K562 (cell line): ENCODE measurements at places on chromosomes 1 and 21. TPM values are rescaled to one million over a fixed set of nuclear protein-coding genes. Genes with fewer than 3 reads are reported as not detected.

Gene OR2L5
- total RNA-seq, result not detected in 2 replicates

Gene PYHIN1
- not detected in 2 replicates for total RNA-seq

Gene C1orf167
- 0.82 and 1.2 TPM in 2 replicates for total RNA-seq

Gene CLDN17
- total RNA-seq, result not detected in 2 replicates

Gene DIO1
- not detected in 2 replicates for total RNA-seq

Gene HIVEP3
- 0.58 and 0.63 TPM in 2 replicates for total RNA-seq

Gene PIGR
- 1.5 and 2.7 TPM in 2 replicates for total RNA-seq

- peaks cover 82% of the 10 kb centered on the region for H3K36me3 ChIP-seq
- DNase-seq, result no peak
- H3K27me3 ChIP-seq, result no peaks in the 10 kb centered on the region
- no peak overlapping the region for H3K27ac ChIP-seq
- H3K4me1 ChIP-seq, result no peaks in the 10 kb centered on the region
- H3K4me3 ChIP-seq, result no peak overlapping the region
Observed at GRCh38 chr21:28959367-28960099, 33.1 kb downstream of the LTN1 start.

- H3K36me3 ChIP-seq, result no peaks in the 10 kb centered on the region
- no peaks in the 10 kb centered on the region for H3K4me1 ChIP-seq
- DNase-seq, result peak; percentile 30
- H3K4me3 ChIP-seq, result no peak overlapping the region
- H3K27me3 ChIP-seq, result peaks cover 10% of the 10 kb centered on the region
Observed at GRCh38 chr1:86419277-86419903, 4.6 kb upstream of the CLCA2 start.

- H3K27ac ChIP-seq, result peak overlapping the region; percentile 24; the same call in 1 of the 3 replicates
- no peak overlapping the region for H3K4me3 ChIP-seq
- no peaks in the 10 kb centered on the region for H3K27me3 ChIP-seq
- DNase-seq, result no peak
- H3K4me1 ChIP-seq, result peaks cover 50% of the 10 kb centered on the region
Observed at GRCh38 chr1:110348050-110348449, 8.9 kb downstream of the RBM15 start.

DNA sequence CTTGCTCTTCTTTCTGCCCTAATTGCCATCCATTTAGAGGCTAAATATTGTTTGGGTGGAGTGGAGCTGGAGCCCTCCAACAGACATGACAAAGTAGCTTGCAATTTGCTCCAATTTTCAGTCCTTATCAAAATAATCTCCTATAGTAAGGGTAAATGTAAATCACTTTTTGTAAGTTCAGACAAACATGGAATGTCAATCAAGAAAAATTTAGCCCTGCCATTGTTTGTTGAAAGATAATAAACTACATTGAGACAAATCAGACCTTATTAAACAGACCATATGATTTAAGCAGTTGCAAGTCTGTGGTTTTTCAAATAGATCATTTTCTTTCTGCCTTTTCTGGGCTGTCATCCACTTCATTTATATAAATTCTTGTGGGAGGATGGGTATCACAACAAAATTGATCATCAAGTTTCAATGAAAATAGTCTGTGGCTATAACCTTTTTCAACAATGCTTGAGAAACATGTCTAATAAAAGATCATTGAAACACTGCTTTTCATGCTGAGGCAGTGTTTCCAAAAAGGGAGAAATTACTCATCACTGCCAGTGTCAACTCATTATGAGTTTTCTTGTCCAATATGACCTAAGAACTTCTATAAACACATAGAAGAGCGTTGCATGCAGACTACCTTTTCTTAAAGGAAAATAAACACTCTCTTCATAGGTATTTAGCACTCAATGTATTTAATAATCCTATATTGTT lies 1152.0 kb upstream of the B3GALT2 start:
- H3K4me3 ChIP-seq, result no peak overlapping the region
- H3K27ac ChIP-seq, result no peak overlapping the region
- H3K4me1 ChIP-seq, result no peaks in the 10 kb centered on the region
- DNase-seq, result no peak
- H3K27me3 ChIP-seq, result no peaks in the 10 kb centered on the region

- no peaks in the 10 kb centered on the region for H3K4me1 ChIP-seq
- H3K36me3 ChIP-seq, result no peaks in the 10 kb centered on the region
- no peak overlapping the region for H3K27ac ChIP-seq
- H3K27me3 ChIP-seq, result peaks cover 19% of the 10 kb centered on the region; the same call in 2 of the 3 replicates
- DNase-seq, result no peak
Observed at GRCh38 chr21:36552434-36552785, 72.5 kb upstream of the CLDN14 start.

GRCh38 chr1:5595531-5596170 lies 396.6 kb downstream of the NPHP4 start:
- no peaks in the 10 kb centered on the region for H3K36me3 ChIP-seq
- H3K4me3 ChIP-seq, result no peak overlapping the region
- no peaks in the 10 kb centered on the region for H3K27me3 ChIP-seq
- no peaks in the 10 kb centered on the region for H3K4me1 ChIP-seq
- DNase-seq, result no peak

- H3K27me3 ChIP-seq, result peaks cover 33% of the 10 kb centered on the region; the same call in 2 of the 3 replicates
- H3K27ac ChIP-seq, result no peak overlapping the region
- no peaks in the 10 kb centered on the region for H3K36me3 ChIP-seq
- no peaks in the 10 kb centered on the region for H3K4me1 ChIP-seq
- no peak for DNase-seq
Observed at GRCh38 chr21:38383411-38384237, 114.7 kb downstream of the ERG start.

- H3K27ac ChIP-seq, result no peak overlapping the region
- no peaks in the 10 kb centered on the region; the same call in 2 of the 3 replicates for H3K4me1 ChIP-seq
- DNase-seq, result no peak
- H3K4me3 ChIP-seq, result no peak overlapping the region
- H3K36me3 ChIP-seq, result peaks cover 6% of the 10 kb centered on the region; the same call in 2 of the 3 replicates
Observed at GRCh38 chr1:44260792-44261170, 47.5 kb downstream of the DMAP1 start.

DNA sequence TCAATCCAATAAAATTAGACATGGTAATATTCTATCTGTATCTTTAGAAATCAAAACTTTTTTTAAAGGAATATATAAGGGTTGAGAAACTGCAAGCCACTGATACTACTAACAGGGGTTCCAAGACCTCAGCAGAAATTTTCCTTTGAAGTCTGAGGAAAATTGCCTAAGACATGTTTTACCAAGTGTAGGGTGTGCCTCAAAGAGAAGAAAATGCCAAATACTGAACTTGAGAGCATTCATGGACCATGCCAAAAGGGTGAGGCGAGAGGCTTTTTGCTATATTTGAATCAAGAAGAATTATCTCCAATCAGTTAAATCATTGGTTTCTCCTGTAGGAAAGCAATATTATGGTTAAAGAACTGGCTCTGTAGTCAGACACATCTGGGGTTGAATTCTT lies 207.9 kb upstream of the B3GALT2 start:
- no peak for DNase-seq
- no peak overlapping the region for H3K27ac ChIP-seq
- no peaks in the 10 kb centered on the region for H3K27me3 ChIP-seq
- no peaks in the 10 kb centered on the region; the same call in 2 of the 3 replicates for H3K4me1 ChIP-seq

GRCh38 chr1:161044535-161044907 lies 1.3 kb downstream of the USF1 start:
- DNase-seq, result no peak
- peaks cover 12% of the 10 kb centered on the region; the same call in 2 of the 3 replicates for H3K4me1 ChIP-seq
- H3K27ac ChIP-seq, result peak overlapping the region; percentile 95
- peak overlapping the region; percentile 75 for H3K4me3 ChIP-seq
- no peaks in the 10 kb centered on the region for H3K27me3 ChIP-seq
- peaks cover 38% of the 10 kb centered on the region for H3K36me3 ChIP-seq

- no peak for DNase-seq
- no peak overlapping the region for H3K27ac ChIP-seq
- H3K4me3 ChIP-seq, result no peak overlapping the region
- peaks cover 10% of the 10 kb centered on the region; the same call in 2 of the 3 replicates for H3K4me1 ChIP-seq
- no peaks in the 10 kb centered on the region for H3K36me3 ChIP-seq
- peaks cover 45% of the 10 kb centered on the region for H3K27me3 ChIP-seq
Observed at GRCh38 chr1:41373373-41373772, 12.1 kb downstream of the FOXO6 start.

DNA sequence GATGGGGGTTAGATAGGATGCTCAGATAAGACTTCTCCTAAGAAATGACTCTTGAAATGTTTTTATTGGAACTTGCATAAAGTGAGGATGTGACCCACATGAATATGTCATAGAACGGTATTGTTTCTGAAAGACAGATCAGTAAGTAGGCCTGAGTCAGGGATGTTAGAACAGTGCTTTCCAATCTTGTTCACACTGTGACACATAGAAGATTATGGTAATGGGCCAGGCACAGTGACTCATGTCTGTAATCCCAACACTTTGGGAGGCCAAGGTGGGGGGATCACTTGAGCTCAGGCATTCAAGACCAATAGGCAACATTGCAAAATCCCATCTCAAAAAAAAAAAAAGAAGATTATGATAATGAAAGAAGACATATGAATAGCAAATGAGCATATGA lies 32.9 kb downstream of the FMO4 start:
- no peak overlapping the region for H3K27ac ChIP-seq
- H3K4me1 ChIP-seq, result no peaks in the 10 kb centered on the region
- H3K4me3 ChIP-seq, result no peak overlapping the region
- no peaks in the 10 kb centered on the region for H3K36me3 ChIP-seq

GRCh38 chr1:160547422-160547821 lies 24.4 kb upstream of the SLAMF6 start:
- DNase-seq, result no peak
- no peaks in the 10 kb centered on the region for H3K27me3 ChIP-seq
- no peak overlapping the region for H3K4me3 ChIP-seq
- H3K36me3 ChIP-seq, result no peaks in the 10 kb centered on the region
- H3K27ac ChIP-seq, result peak overlapping the region; percentile 34; the same call in 1 of the 3 replicates

GRCh38 chr1:6614929-6615785 lies 1.6 kb downstream of the PHF13 start:
- H3K4me1 ChIP-seq, result peaks cover 39% of the 10 kb centered on the region
- no peaks in the 10 kb centered on the region for H3K27me3 ChIP-seq
- peaks cover 40% of the 10 kb centered on the region; the same call in 2 of the 3 replicates for H3K36me3 ChIP-seq
- peak overlapping the region; percentile 97 for H3K4me3 ChIP-seq
- no peak for DNase-seq

DNA sequence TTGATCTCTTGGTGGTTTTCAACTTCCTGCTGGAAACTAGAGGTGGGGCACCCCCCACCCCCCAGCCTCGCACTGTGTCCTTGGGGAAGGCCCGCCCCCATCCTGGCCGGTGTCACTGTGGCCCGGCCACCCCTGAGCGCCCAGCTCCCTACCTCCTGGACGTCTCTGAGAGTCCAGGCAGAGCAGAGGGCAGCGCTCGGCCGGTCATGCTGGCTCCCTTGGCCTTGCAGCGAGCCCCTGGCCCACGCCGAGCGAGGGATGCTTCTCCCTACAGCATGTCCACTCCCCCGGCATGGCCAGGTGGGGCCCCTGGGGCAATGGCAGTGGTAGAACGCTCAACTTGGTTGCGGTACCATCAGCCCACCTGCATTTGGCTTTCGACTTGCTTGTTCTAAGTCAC lies 28.7 kb upstream of the TRAPPC10 start:
- no peak for DNase-seq
- H3K4me3 ChIP-seq, result no peak overlapping the region
- H3K27me3 ChIP-seq, result no peaks in the 10 kb centered on the region
- H3K36me3 ChIP-seq, result peaks cover 38% of the 10 kb centered on the region; the same call in 2 of the 3 replicates
- no peaks in the 10 kb centered on the region; the same call in 2 of the 3 replicates for H3K4me1 ChIP-seq

DNA sequence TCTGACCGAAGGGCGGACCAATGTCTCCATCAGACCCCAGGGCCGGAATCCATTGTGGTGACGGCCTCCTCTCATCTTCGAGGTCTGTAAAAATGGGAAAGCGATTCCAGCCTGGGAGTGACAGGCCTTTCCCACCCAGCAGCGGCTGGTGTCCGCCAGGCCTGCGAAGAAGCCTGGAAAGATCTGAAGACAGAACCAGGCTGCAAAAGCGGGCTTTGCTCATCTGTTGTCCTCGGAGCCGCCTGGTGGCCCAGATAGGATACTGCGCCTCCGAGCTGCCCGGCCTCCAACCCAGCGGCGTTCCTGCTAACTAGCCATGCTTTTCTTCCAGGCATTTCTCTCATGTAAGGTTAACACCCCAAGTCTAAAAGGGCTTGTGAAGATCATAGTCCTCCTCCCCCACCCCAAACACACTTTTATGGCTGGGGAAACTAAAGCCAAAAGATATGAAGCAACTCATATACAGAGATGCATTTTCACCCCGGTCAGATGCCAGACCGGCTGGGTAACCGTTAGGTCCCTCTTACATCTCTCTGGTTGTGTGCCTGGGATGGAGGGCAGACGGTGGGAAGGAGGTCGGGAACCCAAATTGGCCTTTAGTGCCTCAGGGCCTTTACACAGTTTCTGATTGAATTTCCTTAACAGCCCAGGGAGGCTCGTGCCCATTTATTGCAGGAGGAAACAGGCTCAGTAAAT lies 1.9 kb upstream of the DHRS3 start:
- peak overlapping the region; percentile 94 for H3K27ac ChIP-seq
- peaks cover 5% of the 10 kb centered on the region; the same call in 1 of the 3 replicates for H3K36me3 ChIP-seq
- peaks cover 40% of the 10 kb centered on the region for H3K4me1 ChIP-seq
- no peaks in the 10 kb centered on the region for H3K27me3 ChIP-seq
- peak; percentile 83 for DNase-seq

GRCh38 chr1:94416901-94417727 lies 1.1 kb upstream of the ABCD3 start:
- H3K36me3 ChIP-seq, result no peaks in the 10 kb centered on the region
- peak; percentile 51 for DNase-seq
- H3K4me3 ChIP-seq, result peak overlapping the region; percentile 73
- H3K4me1 ChIP-seq, result peaks cover 8% of the 10 kb centered on the region; the same call in 2 of the 3 replicates
- H3K27ac ChIP-seq, result peak overlapping the region; percentile 77
- no peaks in the 10 kb centered on the region for H3K27me3 ChIP-seq

- no peak overlapping the region for H3K27ac ChIP-seq
- peaks cover 92% of the 10 kb centered on the region for H3K27me3 ChIP-seq
Observed at GRCh38 chr1:10754568-10755329, 41.7 kb downstream of the CASZ1 start.

DNA sequence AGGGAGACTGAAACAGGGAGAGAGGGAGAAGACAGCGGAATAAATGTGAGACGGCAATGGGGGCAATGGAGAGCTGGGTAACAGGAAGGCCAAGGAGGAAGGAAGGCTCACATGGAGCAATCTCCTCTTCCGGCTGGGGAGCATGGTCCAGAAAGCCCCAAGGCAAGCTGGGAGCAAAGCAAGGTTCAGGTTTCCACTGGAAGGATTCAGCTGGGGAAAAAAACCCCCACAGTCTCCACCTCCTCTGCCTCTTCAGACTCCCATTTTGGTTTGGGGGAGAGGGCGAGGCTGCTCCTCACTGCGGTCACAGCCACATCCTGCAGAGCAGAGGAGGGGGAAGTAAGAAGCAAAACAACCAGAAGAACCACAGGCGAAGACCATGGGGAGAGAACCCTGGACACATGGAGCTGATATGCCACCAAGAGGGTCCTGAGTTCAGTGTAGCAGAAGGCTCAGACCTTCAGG lies 650 bp downstream of the TNFAIP8L2 start:
- no peak overlapping the region for H3K4me3 ChIP-seq
- peaks cover 14% of the 10 kb centered on the region for H3K4me1 ChIP-seq
- no peak for DNase-seq
- no peaks in the 10 kb centered on the region for H3K27me3 ChIP-seq
- H3K36me3 ChIP-seq, result peaks cover 27% of the 10 kb centered on the region; the same call in 2 of the 3 replicates

- DNase-seq, result peak; percentile 55
- peaks cover 4% of the 10 kb centered on the region; the same call in 2 of the 3 replicates for H3K36me3 ChIP-seq
- peaks cover 9% of the 10 kb centered on the region for H3K4me1 ChIP-seq
Observed at GRCh38 chr1:47436979-47437446, 831 bp upstream of the FOXD2 start.
